Panc1 (cell line): ENCODE measurements at places on chromosomes 11 and 22.

DNA sequence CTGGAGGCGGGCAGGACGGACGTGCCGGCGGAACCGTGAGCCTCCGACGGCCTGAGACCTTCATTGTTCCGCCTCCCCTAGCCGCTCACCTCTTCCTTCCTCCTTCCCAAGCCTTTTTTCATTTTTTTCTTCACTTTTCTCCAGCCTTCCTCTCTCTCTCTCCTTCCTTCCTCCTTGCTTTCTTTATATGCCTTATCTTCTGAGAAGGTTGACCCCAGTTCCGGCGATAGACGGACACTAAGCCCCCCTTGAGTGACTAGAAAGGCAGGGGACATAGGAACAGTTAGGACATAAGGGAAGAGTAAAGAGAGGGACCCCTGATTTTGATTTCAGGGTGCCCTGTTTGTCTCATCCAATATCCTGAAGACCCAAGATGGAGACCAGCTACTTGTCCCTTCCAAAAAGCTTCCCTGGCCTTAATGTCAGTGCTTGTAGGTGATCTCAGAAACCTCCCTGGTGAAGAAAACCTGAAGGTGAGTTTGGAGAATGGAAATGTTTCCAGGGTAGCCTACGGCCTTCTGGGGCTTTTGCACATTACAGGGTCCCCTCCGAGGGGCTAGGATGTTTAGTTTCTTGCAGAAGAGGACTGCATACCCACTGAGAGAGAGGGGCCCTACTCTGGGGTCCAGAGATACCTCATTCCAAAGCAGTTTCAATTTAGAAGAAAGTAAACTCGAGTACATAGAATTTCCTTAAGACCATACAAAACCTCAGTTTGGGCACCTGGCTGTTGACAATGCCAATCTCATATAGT, 3.5 kb downstream of the ADM start:
- DNase-seq, result no peak

DNA sequence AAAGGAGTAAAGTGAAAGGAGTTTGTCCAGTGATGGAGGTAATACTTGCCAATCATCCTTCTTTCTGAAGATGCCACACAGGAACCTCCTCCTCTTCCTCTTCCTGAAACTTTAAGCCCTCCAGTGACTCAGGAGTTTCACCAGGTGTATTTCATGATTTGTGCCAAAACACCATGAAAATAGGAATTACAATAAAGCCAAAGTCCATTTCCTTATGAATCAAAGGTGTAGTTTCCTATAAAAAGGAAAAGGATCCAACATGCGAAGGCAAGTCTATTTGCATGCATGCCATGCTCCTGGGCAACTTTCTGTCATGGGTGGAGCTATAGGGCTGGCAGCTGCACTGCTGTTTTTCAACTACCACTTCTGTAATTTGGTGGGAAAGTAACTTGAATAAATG, 9.8 kb upstream of the POU2AF1 start:
- DNase-seq, result no peak

DNA sequence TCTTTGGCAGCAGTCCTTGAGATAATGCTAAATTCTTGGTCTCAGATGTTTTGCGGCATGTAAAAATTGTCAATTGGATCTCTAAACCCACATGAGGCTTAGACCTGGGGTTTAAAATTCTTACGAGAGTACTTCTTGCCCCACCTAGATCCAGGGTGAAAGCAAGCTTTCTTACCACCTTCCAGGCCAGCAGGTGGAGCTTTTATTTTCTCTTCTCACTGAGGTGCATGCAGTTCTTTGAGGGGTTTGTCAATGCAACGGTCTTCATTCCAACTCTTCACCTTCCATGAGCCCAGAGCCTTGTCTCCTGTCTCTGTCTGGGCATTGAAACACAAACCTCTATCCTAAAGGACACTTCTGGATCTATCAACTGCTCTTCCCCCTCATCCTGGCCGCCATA, 154.1 kb downstream of the MYO18B start:
- no peak for DNase-seq

- no peak for DNase-seq
Observed at GRCh38 chr22:49934160-49934890, 15.9 kb downstream of the CRELD2 start.

DNA sequence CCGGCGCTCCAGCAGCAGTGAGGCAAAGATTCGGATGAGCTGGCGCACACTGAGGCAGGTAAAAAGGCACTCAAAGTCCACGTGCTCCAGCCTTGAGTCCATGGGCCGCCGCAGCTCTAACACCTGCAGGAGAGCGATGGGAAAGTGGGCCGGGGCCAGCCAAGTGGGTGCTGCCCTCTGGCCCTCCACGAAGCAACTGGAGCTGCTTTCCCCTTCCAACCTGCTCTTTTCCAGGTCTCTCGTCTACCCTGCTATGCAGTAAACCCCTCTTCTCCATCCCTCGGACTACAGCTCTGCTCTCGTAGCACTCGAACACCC, 20.0 kb downstream of the RPL27A start:
- DNase-seq, result no peak

- DNase-seq, result no peak
Observed at GRCh38 chr11:113411536-113411935, 24.0 kb downstream of the ANKK1 start.

DNA sequence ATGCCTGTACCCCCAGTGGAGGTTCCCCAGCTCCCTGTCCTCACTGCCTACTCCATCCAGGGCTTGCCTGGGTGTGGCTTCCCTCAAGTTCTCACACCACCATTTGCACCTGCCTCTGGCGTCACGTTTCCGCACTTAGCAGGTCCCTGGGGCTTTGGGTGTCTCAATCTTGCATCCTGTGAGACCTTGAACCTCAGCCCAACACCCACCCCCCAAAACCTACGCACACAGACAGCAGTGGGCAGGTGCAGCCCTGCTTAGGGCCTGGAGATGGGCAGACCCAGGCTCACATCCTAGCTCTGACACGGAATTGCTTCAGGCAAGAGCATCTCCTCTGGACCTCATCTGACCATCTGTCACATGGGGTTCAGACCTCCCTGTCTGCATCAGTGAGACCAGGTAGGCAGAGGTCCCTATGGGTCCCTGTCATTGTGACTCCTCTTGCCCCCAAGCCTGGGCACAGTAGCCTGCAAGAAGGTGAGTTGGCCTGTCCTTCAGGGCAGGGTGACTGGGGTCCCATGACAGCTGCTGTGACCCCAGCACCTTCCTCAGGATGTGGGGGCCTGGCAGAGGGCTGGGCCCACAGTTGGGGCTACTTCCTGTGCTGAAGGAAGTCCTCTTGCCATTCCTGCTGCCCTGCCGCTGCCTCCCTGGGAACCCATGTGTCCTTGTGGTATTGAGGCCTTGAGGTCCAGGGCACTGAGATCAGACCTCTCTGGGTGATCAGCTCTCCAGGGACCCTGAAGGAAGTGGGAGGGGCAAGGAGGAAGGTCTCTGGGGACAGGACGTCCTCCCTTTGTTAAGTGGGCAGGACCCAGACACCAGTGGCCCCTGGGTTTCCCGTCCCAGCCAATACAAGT, 2.0 kb downstream of the SIPA1 start:
- no peak for DNase-seq

DNA sequence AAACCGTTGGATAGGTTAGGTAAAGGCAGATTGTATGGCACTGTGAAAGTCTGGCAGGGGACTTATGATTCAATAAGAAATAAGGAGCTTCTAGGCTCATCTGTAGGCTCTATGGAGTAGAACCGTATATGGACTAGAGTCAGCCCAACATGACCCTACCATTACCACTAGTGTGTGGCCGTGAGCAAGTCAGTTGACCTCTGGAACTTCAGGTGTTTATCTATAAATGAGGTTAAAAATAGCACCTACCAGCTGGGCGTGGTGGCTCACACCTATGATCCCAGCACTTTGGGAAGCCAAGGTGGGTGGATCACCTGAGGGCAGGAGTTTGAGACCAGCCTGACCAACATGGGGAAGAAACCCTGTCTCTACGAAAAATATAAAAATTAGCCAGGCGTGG, 4.4 kb downstream of the HINFP start:
- DNase-seq, result no peak
